ENCODE measurements at places on chromosomes 3 and 15.

- no peak for DNase-seq
Observed at GRCh38 chr15:61654918-61655317, 405.3 kb downstream of the VPS13C start.

DNA sequence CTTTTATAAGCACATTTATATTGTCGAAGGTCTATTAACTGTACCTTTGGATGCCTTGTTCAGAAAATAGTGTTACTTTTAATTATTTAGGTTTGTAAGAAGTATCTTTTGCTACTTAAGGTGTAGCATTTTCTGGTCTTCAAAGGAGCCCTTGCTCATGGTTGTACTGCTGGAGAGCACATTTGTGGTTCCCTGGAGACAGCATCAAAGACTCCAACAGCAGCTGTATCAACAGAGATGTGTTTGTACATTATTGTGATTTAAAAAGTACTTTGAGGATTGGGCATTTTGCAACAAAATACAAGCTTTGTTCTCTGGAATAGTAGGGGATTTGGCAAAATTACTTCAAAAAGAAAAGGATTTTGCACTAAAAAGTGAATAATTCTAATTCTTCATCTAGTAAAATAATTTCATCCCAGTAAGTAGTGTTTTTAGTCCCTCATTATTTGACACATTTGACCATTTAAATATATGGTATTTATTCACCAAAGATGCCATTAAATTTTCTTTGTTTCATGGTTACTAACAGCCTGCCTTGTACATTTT, 16.5 kb downstream of the TBC1D23 start:
- DNase-seq = peak; percentile 72

GRCh38 chr15:34203936-34204335, 6.0 kb downstream of the KATNBL1 start:
- DNase-seq = no peak

DNA sequence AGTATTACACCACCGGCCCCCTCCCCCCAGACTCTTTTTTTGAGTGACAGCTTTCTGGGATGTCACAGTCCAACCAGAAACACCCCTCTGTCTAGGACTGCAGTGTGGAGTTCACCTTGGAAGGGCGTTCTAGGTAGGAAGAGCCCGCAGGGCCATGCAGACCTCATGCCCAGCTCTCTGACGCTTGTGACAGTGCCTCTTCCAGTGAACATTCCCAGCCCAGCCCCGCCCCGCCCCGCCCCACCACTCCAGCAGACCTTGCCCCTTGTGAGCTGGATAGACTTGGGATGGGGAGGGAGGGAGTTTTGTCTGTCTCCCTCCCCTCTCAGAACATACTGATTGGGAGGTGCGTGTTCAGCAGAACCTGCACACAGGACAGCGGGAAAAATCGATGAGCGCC, 63.6 kb downstream of the AAGAB start:
- no peak for DNase-seq

DNA sequence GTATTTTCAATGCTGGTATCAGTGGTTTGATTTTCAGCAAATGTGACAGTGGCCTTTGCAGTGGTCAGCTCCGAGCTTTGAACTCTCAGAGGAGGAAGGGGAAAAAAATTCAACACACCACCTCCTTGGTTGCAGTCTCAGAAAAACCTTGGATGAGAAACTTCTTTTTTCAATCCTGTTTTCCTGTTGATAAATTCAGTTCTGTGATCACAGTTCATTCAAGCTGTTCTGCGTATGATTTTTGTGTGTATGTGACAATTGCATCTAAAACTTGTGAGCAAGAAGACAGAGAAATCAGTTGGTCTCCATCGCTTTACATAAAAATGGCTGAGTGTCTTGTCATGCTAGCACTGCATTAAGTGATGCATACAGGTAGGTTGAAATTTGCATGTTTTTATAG, 19.2 kb downstream of the ZBTB38 start:
- no peak for DNase-seq

- no peak for DNase-seq
Observed at GRCh38 chr3:5186089-5186857, 1.2 kb upstream of the EDEM1 start.

DNA sequence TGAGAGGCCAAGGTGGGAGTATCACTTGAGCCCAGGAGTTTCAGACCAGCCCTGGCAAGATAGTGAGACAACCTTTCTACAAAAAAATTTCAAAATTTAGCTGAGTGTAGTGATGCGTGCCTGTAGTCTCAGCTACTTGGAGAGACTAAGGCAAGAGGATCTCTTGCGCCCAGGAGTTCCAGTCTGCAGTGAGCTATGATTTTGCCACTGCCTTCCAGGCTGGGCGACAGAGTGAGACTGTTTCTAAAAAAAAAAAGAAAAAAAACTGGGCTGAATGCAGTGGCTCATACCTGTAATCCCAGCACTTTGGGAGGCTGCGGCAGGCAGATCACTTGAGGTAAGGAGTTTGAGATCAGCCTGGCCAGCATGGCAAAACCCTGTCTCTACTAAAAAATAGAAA, 14.0 kb upstream of the PIK3CB start:
- DNase-seq = no peak

GRCh38 chr3:172591125-172591605, 67.9 kb upstream of the TNFSF10 start:
- DNase-seq = no peak

- peak; percentile 80 for DNase-seq
Observed at GRCh38 chr3:146160964-146161662, at the start of gene PLOD2. Gene PLOD2 (minus strand): TSS chr3:146161184. CDS start chr3:146160989, 195 bp downstream.

GRCh38 chr3:48318713-48319468, 14.6 kb downstream of the SPINK8 start:
- no peak for DNase-seq

DNA sequence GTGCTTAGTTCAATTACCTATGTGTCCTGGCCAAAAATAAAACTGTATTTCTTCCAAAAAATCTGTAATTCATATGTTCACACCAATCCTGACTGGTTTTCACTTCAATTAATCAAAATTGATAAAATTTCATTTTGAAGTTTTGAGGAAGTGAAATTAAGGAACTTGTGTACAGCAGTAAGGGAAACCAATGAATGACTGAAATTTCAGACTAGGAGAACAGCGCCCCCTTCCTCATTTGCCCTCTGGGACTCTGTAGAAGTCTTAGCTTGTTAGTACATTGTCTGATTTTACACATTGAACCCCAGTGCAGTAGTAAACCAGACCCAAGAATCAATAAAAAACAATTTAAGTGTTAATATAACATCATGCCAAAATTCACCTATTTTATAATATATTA, 495.3 kb upstream of the AGTR1 start:
- DNase-seq = no peak

GRCh38 chr15:27114473-27114872, 143.5 kb downstream of the GABRG3 start:
- DNase-seq = no peak

DNA sequence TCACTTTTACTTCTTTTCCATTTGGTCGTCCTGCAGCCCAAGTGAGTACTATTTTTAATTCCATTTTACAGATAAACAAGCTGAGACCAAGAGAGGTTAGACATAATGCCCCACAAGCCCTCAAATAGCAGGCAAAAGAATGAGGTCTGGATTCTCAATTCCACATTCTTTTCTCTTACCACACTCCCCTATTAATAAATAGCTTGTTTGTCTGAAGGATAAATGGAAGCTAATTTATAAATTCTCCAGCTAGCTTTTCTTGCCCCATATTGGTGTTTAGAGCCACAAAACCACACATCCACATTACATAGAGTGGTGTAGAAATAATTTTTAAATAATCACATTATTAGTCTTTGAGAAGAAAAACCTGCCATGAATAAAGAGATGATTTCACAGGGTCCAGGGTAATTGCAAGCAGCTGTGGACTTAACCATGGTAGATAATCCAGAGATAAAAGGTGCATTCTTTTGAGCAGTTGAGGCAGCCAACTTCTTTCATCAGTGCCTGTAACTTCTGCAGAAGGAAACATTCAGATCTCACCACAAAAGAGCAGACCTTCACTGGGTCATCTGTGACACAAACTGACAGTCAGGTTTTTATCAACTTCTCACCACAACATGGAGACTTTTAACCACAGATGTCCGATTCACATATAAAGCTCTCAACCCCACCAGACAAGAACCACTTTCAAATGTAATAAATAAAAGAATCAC, 313.4 kb upstream of the STT3B start:
- DNase-seq = no peak

GRCh38 chr3:16916840-16917239, 32.1 kb downstream of the PLCL2 start:
- no peak for DNase-seq

DNA sequence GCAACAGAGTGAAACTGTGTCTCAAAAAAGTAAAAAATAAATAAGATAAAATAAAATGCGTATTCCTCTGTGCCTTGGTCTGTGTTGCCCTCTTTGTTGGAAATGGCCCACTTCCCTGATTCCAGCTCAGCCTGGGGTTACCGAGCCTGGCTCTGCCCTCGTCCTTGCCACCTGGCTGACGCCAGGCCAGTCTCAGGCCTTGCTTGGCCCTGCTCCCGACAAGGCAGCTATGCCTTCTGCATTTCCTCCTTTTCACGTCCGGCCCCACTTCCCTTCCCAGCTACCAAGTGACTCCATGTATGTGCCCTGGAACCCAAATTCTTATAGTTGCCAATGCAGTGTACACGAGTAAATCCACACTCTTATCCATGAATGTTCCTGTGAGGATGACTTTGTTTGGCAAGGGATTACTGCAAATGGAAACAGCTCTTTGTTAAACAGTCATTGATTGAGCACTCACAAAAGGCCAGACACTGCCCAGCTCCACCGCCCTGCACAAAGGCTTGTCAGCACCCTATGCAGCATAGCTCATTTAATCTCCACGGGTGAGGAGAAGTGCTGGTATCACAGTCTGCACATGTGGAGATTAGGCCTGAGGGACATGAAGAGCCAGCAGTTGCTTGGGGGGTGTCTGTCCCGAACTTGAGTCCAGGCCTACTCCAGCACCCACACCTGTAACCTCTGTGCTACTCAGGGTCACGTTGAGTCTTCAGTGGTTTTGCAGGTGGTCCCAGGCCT, 25.1 kb downstream of the SPSB4 start:
- peak; percentile 57 for DNase-seq

DNA sequence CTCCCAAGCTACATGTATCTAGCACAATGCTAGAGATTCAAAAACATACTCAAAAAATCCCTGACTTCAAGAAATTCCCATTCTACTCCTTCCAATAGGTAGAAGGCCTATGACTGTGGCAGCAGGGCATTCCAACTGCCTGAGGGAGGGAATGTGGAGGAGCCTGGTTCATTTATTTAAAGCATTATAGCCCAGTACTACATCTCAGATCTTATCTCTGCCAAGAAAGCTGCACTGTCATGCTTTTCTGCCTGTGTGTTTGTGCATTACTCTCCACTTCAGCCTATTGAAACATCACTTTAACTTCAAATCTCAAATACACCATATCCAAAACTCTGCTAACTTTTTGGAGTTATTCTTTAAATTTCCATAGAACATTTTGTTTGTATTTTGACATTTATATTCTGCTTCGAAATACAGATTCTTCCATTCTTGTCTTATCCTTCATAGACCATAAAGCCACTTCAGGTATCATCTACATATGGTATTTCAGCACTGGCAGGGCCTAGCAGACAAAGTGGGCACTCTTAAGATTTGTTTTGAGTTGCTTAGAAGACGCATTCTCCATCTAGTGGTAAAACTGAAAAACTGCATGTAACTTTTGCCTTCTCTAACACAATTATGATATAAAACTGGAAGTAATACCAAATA, 59.1 kb upstream of the NEDD4 start:
- DNase-seq = no peak

Measured in DMS153 (cell line).